Ureter (tissue), 1 donor: ENCODE measurements at places on chromosomes 1 and 21.
A peak's percentile ranks its signal among the peaks of the same experiment; 100 is the strongest.

- no peak for DNase-seq
These were observed 498.2 kb downstream of the PLPP3 start for GRCh38 chr1:56081173-56081572.

GRCh38 chr1:226870026-226870400 is 403 bp upstream of the PSEN2 start:
- no peak for DNase-seq

GRCh38 chr1:48470481-48470855 is 1.5 kb downstream of the SPATA6 start:
- DNase-seq = peak; percentile 63

- DNase-seq = peak; percentile 45
These were observed 835 bp downstream of the C1orf52 start for GRCh38 chr1:85258536-85259117.

DNA sequence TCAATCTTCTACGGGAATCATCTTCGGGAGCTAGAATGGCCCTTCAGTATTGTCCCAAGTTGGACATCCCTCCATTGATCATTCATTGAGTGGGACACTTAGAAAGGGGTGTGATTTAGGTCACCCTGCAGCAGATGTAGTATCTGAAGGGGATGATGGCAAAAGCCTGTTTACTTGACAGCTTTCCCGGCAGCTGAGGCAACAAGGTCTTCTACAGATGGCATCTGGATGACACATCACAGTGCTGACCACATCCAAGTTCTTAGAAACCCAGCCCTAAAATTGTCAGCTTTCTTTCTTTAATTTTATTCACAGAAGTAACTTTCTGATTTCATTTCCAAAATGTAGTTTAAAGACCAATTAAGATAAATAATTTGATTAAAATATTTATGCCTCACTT is 150.3 kb downstream of the AMY1C start:
- no peak for DNase-seq

- DNase-seq = no peak
These were observed 80.5 kb downstream of the RERE start for GRCh38 chr1:8736927-8737326.

GRCh38 chr1:7670334-7671145 is 100.6 kb upstream of the VAMP3 start:
- no peak for DNase-seq

DNA sequence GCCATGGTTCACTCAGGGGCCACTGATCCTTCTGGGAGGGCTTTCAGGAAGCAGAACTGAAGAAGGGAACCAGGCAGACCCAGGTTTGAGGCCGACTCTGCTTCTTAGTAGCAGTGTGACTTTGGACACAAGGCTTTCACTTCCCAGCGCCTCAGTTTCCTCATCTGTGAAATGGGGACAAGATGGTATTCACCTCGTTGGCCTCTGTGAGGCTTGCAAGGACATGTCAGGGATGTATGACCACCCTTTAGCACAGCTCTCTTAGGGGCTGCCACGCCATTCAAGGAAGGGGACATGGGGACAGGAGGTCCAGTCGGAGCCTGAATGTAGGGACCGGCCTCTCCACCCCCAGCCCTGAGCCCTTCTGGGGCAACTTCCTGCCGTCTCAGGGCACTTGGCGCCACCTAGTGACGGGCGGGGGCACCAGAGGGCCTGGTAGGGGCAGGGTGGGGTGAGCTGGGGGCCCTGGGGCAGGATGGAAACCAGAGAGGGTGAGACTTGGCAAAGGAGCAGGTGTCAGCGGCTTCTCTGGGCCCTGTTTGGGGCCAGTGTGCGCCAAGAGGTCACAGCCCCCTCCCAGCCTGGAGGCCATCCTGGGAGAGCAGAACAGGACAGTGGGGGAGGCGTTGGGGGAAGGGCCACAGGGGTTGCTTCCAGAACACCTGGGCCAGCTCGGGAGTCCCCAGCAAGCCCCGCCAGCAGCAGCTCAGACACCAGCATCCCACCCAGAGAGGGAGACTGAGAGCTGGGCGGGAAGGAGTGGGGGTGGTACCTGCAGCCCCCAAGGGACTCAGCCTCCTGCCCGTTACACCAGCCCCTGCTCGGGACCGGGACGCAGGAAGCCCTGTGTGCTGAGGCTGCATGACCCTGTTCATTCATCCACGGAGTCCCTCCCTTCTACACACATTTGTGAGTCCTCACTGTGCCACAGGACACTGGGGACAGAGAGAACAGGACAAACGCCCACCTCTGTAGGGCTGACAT is 102.5 kb upstream of the TARDBP start:
- DNase-seq = no peak

DNA sequence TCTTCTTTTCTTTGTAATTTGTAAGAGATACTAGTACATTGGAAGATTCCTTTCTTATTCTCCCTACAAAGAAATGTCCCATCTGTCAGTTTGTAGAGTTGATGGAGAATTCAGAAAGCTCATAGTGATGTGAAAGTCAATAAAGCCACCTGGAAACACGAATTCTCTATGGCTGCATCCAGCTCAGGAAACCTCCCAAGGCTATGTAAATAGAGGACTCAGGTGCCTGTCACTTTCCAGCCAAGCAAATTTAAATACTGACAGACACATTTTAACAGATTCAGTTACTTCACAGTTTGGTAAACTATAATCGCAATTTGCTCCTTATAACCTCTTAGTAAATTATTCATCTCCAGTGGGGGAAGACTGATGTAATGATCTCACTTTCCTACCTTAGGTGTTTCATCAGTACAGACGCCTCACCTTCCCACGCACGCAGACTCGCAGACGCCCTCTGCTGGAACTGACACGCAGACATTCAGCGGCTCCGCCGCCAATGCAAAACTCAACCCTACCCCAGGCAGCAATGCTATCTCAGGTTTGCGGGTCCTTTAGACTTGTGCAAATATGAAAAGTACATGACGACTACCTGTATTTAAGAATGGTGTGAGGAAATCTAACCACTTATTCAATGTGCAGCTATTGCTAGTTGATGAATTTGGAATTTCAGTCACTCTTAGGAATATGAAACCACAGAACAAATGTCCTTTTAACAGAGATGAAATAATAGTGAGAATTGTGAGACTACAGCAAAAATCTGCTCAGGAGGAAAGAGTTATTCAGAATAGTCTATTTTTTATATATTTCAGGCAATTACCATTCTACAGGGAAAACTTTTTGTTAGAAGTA is 60.6 kb downstream of the PTPRC start:
- DNase-seq = peak; percentile 46

DNA sequence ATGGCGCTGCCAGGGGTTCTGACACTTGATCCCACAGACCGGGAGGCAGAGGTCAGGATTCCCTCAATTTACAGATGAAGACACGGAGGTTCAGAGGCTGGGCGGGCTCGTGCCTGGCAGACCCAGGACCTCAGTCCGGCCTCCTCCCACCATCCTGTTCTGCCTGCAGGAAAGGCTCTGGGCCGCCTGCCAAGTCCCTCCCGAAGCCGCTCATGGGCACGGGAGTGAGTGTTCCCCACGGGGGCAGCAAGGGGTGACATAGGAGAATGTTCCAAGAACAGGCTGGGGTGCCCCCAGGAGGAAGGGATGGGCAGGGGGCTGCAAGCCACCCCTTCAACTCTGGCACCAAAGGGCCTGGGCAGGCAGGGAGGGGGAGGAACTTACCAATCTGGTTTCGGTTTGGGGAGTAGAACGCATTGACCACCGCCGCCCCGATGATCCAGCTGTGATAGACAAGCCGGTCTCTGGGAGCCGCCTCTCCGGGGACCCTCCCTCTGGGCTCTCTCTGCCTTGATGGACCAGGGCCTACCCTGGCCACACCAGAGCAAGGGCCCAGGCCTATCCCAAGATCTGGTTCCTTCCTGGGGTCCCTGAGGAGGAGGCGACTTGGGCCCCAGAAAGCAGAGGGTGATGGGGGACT is 7.5 kb downstream of the PRXL2B start:
- DNase-seq = no peak

- DNase-seq = no peak
These were observed 27.1 kb downstream of the FTCD start for GRCh38 chr21:46128106-46128932.

- no peak for DNase-seq
These were observed 17.8 kb upstream of the VHLL start for GRCh38 chr1:156316909-156317308.

DNA sequence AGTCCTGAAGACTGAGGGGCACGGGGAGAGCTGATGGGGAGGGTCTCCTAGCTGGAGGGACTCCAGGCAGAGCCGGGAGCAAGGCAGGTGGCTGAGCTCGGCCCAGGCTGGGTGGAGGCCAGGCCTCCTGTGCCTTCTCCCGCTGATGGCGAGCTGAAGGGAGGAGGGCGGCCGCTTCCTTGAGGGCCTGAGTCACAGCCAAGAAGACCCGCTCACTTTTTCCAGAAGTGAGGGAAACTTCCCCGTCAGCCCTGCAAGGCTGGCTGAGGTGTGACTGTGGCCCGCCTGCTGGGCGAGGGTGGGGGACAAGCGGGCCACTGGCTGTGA is 1.7 kb upstream of the VWA1 start:
- DNase-seq = no peak

DNA sequence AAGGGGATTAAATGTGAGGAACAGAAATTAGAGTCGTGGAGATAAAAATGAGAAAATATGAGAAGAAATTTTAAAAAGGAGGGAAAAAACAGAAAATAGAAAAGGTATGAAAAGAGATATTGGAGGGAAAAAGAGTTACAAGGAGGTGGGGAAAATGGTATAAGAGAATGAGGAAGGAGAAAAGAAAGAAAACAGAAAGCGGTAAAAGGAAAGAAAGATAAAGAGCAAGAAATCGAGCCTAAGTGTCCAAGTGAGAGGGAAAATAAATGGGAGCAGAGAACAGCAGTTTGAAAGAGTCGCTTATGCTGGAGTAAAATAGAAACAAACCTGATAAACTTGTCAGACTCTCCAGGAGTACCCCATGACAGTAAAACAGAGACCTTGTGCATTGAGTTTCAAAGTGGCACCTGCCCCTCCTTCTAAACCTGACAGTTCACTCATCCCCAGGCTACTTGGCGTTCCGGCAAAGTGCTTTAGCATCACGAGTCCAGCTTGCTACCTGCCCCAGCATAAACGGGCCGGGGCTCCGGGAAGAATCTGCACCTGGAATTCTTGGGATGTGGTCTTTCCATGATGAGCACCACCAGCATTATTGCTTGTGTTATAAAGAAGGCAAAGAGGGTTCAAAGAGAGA is 585 bp downstream of the NEGR1 start:
- peak; percentile 43 for DNase-seq

GRCh38 chr1:101006553-101006952 is 19.0 kb downstream of the DPH5 start:
- DNase-seq = no peak

- no peak for DNase-seq
These were observed 242.4 kb upstream of the POU3F1 start for GRCh38 chr1:38289034-38289433.

DNA sequence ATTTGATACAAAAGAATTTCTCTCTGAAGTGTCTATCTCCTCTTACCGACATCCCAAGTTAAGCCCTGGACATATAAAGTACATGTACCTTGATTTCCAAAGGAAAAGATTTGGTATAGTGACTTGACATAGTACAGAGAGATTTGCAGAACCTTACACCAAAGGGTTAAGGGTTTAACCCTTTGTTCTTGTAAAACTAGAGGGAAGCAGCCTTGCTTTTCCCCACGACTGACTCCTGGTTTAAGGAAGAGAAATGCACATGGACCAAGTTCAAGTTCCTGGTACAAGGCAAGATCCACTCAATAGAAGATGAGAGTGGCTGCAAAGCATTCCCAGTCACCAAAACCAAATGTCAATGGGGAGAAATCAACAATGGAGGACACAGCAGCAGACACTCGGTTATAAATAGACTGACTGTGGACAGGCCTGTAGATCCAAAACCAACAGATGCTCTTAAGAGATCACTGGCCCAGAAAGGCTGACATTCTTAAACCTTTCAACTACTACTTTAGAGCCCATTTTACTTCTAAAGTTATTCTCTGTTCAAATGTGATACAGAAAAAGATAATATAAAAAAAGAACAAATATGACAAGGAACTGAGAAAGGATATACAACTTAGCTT is 69.4 kb downstream of the PUM1 start:
- no peak for DNase-seq

DNA sequence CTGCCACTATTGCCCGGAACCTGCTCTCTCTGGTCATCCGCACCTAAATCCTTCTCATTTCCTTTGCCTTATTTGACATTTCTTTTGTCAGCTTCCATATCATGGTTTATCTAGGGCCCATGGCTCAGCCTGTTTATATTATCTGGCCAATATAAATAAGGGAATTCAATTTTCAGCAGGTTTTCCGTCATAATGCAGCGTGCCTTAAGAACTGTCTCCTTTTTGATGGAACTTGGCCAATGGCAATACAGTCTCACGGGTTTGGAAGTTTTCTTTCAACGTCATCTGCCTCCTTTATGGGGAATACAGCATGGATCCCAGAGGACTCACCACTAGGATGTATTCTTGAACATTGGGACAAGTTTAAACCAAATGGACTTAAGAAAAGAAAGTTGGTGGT is 77.8 kb upstream of the KIAA0040 start:
- DNase-seq = no peak

GRCh38 chr1:119467857-119468668 is 38.9 kb upstream of the HSD3B1 start:
- DNase-seq = no peak

- DNase-seq = no peak
These were observed 270.7 kb upstream of the C1orf174 start for GRCh38 chr1:4170548-4171340.

- peak; percentile 82 for DNase-seq
These were observed 11.8 kb downstream of the RCAN1 start for GRCh38 chr21:34603002-34603709.

DNA sequence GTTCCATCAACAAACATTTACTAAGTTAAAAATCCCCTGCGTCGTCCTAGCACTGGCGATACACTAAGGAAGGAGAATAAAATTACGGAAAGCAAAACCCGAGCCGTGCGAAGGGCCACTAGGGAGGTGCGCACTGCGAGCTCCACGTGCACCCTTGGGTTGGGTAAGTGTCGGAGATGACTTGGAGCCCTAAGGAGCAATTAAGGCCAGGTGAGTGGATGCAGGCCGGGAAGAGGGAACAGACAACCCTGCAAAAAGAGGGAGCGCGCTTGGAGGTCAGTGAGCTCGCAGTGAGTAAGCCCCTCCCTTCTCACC is 704 bp downstream of the WDR4 start:
- no peak for DNase-seq

DNA sequence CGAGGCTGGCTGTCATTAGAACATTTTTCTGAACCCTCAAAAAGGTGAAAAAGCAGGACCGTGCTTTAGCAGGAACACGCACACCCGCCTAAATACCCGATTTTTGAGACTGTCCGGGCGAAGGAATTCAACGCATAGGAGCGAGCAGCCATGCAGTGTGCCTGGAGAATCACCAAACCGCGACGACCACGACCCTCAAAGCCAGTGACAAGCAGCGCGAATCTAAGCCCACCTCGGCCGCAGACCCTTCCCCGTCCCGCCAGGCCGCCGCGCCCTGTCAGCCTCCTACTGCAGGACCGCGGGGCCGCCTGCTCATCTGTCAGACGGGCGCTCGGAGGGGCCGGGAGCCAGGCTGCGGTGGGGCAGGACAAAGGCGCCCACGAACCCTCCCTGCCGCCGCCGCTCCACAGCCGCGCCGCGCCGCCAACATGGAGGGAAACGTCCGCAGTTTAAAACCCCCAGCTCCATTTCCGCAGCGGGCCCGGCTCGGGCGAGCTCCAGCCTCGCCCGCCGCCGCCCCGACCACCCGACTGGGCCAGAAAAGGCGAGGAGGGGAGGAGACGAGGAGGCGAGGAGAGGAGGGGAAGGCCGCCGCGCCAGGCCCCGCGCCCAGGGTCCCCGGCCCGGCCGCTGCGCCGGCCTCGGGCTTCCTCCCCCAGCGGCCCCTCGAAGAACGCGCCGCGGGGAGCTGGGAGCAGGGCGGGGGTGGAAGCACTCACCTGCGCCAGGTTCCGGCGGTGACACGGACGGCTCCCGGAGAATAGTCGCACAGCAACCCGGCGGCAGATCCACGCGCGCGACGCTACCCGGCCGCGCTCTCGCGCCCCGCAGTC is at the start of gene LBR:
LBR (minus strand) TSS at position 804 of the 833 bp plus-strand sequence. CDS start 3,963 bp downstream, outside the sequence.
- DNase-seq = no peak
